ENCODE measurements at places on chromosomes 6 and 20. TPM values are rescaled to one million over a fixed set of nuclear protein-coding genes. Genes with fewer than 3 reads are reported as not detected.

The SLC52A3 gene
- not detected for total RNA-seq

The MMS22L gene
- total RNA-seq = 4.4 TPM

The PAK5 gene
- not detected for total RNA-seq

The DSP gene
- 0.83 TPM for total RNA-seq

Measured in smooth muscle cell of bladder (primary cell).